ELR (cell line): ENCODE measurements at places on chromosomes 5 and 9.

- DNase-seq: no peak
These were observed 203.7 kb downstream of the SH3GL2 start for GRCh38 chr9:17782430-17783149.

DNA sequence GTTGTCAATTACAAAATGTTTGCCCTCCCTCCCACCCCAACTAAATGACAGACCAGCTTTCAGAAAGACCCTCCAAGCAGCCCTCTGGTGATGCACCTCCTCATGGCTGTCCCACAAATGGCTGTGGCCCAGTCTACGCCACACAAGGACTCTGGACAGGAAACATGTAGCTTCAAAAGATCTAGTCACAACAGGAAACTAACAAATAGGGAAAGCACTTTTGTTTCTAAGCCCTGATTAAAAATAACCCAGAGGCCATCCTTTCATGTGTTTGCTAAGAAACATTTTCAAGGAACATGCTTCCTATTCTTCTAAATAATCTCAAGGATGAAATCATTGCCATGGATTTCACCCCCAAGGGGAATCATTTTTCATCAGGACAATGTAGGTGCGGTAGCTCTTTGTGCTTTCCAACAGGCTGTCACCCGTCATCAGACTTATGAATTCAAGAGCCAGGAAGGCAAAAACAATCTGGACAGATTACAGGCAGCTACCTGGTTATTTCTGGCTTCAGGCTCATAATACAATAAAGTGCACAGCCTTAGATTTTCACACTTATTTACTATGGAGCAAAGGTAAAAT is 20.1 kb downstream of the PCSK1 start:
- DNase-seq: no peak

DNA sequence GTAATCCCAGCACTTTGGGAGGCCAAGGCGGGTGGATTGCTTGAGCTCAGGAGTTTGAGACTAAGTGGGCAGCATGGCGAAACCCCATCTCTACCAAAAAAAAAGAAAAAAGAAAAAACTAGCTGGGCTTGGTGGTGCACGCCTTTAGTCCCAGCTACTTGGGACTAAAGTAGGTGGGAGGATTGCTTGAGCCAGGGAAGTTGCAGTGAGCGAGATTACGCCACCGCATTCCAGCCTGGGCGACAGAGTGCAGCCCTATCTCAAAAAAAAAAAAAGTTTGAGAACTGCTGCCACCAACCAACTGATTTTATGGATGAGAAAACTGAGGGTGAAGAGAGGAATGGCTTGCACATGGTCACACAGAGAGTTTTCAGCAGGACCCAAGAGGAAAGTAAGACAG is 175.1 kb downstream of the DOCK8 start:
- no peak for DNase-seq

DNA sequence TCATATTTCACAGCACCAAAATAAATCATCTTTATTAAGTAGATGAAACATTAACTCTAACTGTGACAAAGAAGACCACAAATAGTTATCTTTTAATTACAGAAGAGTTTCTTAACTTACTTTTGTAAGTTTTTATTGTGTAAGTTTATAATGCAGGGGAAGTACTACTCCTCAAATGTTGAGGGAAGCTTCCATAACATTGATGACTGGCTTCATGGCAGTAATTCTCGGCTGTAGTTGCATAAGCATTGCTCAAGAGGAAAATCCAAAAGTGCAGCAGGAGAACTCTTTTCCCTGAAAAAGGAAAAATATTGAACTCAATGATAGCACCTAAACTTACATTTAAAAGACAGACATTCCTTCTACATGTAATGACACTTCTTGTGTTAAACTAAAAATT is 4.6 kb downstream of the TSLP start:
- no peak for DNase-seq

DNA sequence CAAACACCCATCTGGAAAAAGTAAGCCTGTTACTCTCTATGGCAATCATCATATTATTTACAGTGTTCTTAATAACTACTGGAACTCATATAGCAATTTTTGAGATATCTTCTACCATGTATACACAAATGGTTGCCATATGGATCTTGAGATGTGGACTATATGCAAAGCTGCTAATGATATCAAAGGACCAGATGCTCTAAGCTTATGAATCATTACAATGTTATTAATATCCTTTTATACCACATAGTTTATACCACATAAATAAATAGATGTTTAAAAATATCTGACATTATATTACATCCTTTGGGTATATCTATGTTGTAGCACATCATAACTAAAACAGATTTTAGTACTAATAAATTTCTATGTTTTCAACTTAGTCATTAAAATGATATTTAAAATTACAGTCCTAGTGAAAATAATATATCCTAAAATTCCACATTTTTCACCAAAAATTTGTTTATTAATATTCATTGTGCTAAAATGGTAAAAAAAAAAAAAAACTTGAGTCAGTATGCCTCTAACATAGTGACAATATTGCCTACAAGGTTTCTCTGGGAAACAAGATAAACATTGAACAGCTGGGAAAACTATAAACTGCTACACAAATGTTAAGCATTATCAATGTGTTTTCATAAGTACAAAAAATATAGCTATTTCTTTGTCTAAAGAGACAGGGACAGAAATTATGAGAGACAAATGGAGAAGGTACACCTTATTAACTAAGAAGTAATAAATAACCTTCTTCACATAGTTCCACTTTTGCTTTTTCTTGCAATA is 85.5 kb downstream of the DTWD2 start:
- no peak for DNase-seq

GRCh38 chr5:171258737-171259415 is 50.2 kb upstream of the TLX3 start:
- no peak for DNase-seq

DNA sequence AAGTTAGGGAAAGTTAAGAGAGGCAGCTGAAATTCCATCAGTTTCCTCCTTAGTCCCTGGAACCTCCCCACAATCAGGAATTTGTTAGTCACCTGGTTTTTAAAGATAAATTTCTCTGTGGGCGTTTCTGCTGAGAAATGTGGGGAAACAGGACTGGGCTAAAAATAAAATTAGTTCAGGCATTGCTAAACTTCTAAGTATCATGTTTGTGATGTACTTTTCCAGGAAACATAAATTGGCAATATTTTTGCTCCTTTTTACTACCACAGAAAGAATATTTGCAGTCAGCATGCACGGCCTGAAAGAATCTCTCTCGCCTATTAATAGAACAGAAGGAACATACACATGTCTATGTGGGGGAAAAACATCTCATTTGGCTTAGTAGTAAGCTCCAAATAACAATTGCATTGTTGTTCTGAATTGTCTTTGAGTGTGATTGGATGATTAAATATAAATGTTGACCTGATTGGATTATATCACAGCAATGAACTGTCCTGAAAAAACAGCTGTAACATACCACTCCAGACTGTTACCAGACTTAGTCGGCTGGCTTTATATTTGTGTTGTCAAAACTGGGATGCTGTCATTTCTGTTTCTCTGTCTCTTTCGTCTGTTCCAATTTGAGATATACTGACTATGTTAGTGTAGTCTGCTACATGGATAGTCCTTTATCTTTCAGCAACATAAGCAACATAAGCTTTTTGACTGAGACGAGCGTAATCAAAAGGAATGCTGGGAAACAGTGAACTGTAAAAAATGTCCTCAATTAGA is 12.9 kb downstream of the TJP2 start:
- DNase-seq: peak; percentile 36

DNA sequence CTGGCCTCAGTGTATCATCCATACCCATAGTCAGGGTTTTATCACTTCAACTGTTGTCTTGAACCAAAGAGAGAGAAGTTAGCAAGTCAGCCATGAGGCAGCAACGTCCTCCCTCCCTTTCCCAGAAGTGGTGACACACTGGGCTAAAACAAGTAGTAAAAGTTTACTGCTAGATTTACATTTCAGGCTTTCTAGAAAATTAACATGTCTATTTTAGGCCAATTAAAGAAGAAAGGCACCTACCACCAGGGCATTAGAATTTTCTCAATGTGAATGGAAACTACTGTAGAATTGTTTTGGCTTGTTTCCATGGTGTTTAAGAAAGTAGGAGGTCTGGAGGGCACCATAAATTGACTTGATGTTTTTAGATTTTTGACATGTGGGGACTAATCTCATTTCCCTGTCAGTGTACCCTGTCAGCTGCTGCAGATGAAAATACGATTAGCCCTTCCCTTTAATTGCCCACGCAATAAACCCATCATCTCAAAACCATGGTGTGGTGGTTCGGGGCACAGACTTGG is 121.8 kb upstream of the ELL2 start:
- no peak for DNase-seq

- peak; percentile 51 for DNase-seq
These were observed 2.5 kb downstream of the TLX3 start for GRCh38 chr5:171311322-171312077.

DNA sequence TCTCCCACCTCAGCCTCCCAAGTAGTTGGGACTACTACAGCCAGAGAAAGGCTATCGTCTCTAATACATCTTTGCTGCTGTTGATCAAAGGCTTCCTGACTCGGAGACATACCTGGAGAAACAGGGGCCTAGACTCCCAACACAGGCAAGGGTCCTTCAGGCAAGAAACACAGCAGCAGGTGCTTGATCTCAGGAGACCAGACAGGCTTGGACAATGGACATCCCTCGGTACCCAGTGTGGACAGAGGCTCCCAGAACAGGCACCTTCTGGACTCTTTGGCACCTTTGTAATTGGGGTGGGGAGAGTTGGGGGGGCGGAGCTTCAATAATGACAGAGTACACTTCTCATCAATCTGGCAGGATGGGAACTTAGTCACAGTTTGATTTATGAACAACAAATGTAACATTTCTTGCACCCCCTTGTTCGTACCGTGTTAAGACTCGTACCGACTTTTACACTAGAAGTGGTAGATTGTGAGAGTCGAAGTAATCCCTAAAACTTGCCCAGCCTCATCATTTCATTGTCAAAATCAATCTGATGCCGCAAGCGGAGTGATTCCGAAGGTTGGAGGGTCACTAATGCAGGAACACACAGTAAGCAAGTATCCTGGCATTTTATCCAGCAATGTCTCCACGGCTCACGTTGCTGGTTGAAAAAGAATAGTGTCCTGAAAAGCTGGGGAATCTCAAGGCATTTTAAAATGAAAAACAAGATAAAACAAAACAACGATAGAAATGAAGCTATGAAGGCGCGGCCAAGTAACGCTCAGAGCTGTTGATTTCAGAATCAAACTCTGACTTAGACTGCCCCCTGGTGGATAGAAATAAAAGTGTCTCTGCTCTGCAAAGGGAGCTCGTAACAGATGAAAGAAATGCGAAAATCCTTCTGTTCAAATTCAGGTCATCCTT is 46.4 kb upstream of the STK32A start:
- peak; percentile 72 for DNase-seq

DNA sequence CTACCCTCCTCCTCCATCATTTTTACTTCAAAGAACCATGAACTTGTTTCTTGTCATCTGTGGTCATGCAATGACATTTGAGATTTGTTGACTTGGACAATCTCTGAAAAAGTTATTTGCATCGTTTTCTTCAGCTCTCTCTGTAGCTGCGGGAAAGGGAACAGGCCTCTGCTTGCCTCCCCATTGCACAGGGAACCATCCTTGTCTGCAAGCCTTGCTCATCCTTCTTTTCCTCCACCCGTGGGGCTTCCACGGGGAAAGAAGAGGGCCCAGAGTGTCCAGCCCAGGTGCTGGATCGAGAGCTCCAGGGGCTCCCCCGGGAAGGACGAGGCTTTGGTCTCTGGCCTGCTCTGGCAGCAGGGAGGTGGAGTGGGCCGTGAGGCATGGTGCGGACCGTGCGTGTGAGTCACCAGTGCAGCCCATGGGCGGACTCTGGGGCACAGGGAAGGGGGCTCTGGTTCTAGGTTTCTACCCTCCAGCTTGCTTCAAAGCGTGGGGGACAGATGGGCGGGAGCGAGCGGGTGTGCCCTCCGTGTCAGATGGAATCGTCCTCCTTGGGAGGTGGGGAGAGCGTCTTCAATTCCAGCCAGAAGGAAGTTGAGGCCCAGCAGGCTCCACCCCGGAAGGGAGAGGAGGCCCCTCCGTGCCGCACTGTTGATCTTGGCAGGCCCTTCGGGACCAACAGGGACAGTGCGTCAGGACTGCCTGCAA is 6.0 kb upstream of the IRX4 start:
- no peak for DNase-seq

GRCh38 chr9:27176971-27177370 is 67.9 kb downstream of the TEK start:
- no peak for DNase-seq

DNA sequence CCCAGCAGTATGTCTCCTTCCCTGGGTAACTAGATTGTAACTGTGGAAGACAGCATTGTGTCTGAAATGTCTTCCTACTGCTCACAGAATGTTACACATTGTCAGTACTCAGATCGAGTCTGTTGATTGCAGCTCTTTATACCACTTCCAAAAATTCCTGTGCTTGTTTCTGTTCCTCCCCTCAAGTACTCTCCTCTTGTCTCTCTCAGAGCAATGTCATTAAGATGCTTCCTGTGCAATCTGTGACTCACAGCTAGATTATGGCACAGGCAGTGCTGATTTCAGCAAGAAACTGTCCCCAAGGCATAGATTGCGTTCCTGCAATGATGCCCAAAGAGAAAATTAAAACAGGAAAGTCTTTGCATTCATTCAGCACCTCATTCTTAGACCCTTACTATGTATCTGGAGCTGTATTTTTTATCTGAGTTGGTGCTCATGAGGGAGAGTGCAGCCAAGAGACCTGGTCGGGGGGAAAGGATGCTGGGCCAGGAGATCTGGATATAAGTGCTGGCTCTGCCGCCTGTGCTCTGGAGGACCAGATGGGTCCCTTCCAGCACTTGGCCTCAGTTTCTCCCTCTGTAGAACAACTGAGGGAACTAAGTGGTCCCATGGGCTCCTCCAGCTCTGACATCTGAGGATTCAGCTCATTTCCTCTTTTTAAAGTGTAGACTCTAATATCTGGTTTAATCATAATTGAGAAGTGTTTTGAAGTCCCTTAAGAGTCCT is 40.8 kb upstream of the GNPDA1 start:
- DNase-seq: peak; percentile 61

DNA sequence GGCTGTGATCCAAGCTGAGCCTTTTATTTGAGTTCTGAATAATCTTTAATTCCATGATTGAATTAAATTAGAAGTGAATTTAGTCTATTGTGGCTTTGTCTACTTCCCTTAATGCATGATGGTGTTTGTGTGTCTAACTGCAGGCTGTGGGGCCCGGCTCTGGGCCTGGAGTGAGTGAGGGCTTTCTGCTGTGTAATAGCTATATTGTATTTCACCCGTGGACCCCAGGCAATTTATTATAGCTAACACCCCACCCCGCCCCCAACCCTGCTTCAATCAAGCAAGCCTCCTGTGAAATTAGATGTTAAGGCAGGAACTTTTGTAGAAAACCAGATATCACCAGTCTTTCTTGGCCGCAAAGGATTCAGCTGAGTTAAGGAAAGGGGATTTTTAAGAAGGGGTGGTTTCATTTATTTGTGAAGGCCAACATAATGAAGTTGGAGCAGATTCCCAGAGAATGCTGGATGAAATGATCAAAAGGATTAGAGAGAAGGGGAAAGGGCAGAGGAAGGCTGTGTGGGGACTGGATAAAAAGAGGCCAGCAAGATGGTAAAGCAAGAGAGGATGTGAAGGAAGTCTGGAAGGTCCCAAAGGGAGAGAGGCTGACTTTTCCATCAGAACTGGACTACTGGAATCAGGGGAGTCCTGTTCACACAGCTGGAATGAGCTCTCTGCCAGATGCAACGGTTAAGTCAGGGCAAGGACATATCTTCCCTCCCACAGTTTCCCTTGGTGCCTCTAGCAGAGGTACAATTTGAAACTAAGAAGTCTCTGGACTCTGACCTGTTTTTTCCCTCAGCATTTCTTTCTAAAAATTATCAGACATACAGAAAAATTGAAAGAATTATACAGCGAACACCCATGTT is 125.3 kb upstream of the SAP30L start:
- DNase-seq: no peak

- no peak for DNase-seq
These were observed 1.2 kb downstream of the DPYSL3 start for GRCh38 chr5:147508711-147509040.

GRCh38 chr5:60521376-60522291 is 178.3 kb downstream of the DEPDC1B start:
- DNase-seq: no peak
